ENCODE measurements at places on chromosomes 4 and X.

DNA sequence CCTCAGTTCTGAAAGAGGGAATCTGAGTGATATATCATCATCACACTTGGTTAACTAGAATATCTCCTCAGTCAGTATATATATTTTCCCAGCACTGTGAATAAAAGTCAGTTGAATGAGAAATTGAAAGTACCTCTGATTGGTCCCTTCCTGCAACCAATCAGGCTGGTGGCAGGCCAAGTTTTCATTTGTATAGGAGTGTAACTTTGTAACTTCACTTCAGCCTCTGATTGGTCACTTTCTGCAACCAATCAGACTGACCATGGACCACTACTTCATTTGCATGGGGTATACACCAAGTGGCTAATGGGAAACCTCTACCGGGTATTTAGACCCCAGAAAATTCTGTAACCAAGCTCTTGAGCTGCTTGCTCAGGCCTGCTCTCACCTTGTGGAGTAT, 2.0 kb upstream of the PGK1 start:
- no peak for DNase-seq

DNA sequence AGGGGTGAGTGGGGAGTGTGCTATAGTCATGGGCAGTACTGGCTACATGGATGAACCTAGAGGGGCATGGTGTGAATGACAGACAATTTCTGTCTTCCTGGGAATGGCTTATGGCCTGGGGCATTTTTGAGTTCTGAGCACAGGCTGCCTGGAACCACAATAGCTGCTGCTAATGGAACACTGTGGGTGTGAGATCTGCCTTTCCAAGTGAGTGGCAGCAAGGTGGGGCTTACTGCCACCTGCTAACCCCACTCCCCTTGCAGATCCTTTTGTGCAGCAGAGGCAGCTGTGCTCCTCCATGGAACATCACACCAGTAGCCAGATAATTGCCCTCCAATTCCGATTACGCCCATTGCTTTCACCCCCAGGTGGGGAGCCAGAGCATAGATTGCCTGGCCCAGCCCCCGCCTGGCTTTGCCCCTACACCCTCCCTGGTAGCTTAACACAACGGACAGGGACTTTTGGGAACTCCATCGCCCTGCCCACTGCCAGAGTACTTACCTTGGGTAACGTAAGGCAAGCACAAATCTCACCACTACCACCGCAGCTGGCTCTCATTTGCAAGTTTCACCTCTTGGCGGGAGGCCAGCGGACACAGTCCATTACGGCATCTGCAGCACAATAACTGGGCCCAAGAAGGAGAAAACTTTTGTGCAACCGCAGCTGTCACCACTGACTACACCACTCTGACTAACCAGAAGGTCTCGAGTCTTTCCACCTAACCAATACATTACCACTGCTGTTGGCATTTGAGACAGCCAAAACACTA, 421.2 kb upstream of the NWD2 start:
- DNase-seq = no peak

- no peak for DNase-seq
Observed at GRCh38 chr4:114860786-114861185, 252.6 kb downstream of the NDST4 start.

GRCh38 chr4:85778632-85779131, 303.7 kb downstream of the ARHGAP24 start:
- DNase-seq = no peak

- no peak for DNase-seq
Observed at GRCh38 chrX:154378059-154378798, 866 bp upstream of the EMD start.

GRCh38 chr4:102871772-102872171, 3.0 kb downstream of the CISD2 start:
- no peak for DNase-seq

DNA sequence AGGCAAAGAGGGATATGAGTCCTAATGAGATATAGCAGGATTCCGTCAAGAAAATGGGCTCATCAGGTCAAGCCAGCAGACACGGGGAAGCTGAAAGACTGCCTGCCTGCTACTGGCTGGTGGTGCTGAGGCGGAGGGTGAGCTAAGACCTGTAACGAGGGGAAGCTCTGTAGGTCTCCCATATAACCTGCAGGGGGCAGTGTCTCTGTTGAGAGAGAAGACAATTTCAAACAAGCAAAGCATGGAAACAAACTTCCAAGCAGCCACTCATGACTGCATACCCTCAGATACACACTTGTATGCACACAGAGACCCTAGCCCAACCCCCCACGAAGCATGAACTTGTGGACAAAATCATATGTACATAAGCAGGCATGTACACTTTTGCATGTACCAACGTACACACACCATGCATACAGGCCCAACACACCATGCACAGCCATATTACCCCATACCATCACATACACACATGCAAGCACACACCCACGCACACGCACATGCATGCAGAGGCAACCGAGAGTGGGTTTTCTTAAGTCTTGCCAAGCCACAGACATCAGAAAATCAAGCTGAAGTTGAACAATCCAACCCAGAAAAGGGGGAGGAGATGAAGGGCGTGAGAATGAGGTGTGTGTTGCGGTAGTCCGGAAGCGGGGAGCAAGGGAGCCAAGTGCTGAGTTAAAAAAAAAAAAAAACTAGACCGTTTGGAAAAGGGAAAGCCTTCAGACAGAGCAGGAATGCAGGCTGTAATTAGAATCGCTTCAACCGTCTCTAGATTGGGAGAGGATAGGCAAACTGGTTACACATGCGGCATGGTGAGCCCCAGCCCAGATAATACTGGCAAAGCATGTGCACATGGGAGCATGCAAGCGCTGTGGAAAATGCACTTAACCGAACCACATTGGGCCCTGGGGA, 71.0 kb downstream of the PJA1 start:
- DNase-seq = no peak

DNA sequence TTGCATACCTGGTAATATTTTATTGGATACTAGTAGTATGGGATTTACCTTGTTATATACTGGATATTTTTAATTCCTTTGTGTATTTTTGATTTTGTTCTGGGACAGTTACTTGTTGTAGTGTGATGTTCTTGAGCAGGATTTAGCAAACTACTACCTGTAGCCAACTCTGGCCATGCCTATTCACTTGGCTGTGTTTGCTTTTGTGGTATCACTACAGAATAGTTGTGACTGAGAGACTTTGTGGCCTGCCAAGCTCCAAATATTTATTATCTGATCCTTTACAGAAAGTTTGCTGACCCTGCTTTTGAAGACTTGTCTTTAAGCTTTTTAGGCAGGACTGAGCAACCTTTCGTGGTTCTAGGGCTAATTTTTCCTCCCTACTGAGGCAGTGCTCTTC, 17.8 kb downstream of the ZCCHC4 start:
- no peak for DNase-seq

- no peak for DNase-seq
Observed at GRCh38 chrX:153590961-153591956, 7.7 kb downstream of the CCNQ start.

- no peak for DNase-seq
Observed at GRCh38 chr4:83724485-83725335, 188.8 kb downstream of the GPAT3 start.

DNA sequence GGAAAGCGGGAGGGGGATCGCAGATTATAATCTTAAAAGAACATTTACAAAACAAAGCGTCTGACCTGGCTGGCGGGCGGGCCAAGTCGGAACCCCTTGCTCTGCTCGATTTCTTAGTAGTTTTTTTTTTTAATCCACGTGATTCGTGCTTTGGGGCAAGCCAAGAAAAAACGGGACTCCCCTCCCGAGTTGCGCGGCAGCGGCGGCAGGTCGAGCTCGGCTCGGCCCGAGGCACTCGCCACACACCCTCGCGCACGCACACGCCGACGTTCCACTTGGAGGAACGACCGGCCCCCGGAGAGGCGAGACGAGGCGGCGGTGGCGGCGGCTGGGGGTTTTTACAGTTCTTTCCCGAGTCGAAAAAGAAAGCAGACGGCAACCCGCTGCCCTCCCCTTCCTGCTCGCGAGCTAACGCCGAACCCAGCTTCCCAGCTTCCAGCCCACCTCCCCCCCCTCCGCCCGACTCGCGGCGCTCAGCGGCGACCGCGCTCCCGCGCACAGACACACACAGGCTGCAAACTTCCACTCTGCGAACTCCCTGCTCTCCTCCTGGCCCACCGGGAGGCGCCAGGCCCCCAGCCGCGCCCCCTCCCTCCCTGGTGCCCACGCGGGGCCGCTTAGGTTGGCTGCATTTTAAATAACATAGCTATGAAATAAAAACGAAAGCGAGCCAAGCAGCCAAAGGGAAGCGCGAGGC, 1.2 kb downstream of the BCOR start:
- peak; percentile 68 for DNase-seq

DNA sequence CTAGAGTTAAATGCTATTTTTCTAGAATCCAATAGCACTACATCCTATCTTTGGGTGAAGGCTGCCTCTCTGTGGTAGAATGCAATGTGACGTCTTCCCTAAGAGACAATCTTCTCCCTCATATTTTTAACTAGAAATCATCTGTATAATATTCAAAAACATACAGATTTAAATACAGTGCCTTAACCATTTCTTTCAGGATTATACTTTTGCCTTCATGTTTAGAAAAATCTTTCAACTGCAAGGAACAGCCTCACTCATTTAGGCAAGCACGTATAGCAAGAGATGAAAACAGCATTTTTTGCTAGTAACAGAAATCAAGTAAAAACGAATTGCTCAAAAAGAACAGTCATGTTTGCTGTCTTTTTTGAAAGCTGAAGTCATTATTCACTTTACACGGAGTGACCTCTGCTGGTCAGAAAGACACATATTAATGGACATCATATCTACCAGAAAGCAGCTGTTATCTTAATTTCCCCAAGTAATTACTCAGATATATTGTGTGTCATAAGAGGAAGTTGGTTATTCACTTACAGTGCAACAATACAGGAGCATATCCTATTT, 422.3 kb downstream of the STPG2 start:
- DNase-seq = no peak

DNA sequence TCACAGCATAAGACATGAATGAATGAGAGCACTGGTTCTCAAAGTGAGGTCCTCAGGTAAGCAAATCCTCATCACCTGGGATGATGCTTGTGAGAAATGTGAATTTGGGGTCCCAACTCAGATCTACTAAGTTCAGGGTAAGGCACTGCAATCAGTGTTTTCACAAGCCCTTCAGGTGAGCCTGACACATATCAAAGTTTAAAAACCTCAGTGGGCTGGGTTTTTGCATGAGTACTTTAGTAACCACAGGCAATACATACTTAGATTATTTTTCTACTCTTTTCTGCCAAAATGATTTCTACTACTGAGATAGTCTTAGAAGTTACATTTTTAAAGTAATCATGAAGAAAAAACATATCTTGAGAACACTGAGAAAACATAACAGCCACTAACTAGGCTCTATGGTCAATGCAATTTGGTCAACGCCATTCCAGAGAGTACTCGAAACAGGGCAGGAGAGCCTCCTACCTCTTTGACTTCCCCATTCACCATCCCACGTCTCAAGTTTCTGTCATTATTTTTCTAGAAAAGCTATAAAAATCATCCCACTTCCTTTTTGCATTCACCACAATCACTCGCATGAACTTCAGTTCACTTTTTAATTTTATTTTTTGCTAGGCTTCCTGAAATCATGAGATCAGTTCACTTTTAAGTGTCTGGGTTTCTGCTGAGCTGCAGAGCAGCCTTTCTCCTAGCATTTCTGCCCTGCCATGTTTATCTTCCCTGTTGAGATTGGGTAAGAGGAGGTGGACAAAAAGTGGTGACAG, 73.8 kb downstream of the MFAP3L start:
- DNase-seq = no peak

DNA sequence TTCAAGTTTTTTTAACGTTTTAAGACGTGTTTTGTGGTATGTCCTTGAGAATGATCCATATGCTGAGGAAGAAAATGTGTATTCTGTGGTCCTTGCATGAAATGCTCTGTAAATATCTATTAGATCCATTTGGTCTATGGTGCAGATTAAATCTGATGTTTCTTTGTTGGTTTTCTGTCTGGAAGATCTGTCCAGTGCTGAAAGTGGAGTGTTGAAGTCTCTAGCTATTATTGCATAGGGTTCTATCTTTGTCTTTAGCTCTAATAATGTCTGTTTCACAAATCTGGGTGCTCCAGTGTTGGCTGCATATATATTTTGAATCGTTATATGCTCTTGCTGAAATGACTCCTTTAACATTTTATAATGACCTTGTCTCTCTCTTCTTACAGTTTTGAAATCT, 122.5 kb downstream of the RPA4 start:
- no peak for DNase-seq

GRCh38 chr4:97140545-97140944, 1002.7 kb downstream of the STPG2 start:
- no peak for DNase-seq

- no peak for DNase-seq
Observed at GRCh38 chr4:183348136-183348535, 25.9 kb upstream of the CLDN24 start.

DNA sequence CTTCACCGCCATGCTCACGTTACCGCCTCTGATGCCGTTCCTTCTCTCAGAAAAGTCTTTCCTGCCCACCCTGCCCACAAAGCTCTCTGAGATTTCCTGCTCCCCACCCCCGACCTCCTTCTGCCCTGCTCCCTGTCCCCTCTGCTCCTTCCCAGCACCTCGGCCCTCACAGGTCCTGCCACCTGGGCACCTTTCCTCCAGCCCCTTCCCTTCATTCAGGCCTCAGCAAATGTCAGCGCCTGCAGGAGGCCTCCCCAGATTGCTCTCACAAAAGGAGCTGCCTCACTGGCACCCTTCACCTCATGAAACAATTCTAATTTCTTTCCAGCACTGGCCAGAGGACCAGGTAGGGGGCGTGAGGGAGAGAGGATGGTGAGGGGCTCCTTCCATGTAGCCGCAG, 33.6 kb upstream of the MXD4 start:
- DNase-seq = no peak

DNA sequence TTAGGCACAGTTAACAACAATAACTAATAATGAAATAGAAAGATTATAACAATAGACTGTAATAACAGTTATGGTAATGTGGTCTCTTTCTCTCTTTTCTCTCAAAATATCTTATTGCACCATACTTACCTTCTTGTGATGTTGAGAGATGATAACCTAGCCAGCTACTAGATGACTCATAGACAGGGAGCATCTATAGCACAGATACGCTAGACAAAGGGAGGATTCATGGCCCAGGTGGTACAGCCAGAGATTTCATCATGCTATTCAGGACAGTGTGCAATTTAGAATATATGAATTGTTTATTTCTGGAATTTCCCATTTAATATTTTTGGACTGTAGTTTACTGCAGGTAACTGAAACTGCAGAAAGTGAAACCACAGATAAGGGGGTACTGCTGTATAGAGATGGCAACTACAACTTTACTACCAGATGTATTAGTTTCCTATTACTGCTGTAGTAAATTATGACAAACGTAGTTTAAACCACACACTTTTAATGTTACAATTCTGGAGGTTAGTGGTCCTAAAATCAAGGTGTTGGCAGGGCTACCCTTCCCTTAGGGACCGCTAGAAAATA, 41.8 kb upstream of the MAGED1 start:
- DNase-seq = no peak

DNA sequence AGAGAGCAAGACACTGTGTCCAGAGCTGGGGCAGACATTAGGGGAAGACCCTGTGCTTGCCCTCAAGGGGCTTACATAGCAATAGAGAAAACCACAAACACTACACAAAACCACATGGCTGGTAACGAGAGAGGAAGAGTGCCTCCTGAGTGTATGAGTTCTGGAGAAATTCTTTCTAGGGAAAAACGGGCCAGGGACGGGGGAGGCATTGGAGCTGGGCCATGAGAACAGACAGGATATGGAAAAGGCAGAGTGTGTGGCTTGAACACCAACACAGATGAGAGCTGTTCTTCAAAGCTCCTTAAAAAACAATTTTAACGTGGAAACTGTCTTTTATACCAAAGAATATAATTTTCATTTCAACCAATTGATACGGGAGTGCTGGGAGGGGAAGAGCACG, 42.7 kb downstream of the RASGEF1B start:
- DNase-seq = no peak

Measured in activated CD4-positive, alpha-beta T cell treated with anti-CD3 and anti-CD28 coated beads, Interleukin-2, amount 50 U/mL, for 4 hours (primary cell).